Activated CD8-positive, alpha-beta memory T cell treated with anti-CD3 and anti-CD28 coated beads, Interleukin-2, amount 50 U/mL, for 48 hours (primary cell): ENCODE measurements at places on chromosomes 6 and 20.

GRCh38 chr6:161169696-161170095 lies 104.2 kb downstream of the AGPAT4 start:
- DNase-seq, result no peak

DNA sequence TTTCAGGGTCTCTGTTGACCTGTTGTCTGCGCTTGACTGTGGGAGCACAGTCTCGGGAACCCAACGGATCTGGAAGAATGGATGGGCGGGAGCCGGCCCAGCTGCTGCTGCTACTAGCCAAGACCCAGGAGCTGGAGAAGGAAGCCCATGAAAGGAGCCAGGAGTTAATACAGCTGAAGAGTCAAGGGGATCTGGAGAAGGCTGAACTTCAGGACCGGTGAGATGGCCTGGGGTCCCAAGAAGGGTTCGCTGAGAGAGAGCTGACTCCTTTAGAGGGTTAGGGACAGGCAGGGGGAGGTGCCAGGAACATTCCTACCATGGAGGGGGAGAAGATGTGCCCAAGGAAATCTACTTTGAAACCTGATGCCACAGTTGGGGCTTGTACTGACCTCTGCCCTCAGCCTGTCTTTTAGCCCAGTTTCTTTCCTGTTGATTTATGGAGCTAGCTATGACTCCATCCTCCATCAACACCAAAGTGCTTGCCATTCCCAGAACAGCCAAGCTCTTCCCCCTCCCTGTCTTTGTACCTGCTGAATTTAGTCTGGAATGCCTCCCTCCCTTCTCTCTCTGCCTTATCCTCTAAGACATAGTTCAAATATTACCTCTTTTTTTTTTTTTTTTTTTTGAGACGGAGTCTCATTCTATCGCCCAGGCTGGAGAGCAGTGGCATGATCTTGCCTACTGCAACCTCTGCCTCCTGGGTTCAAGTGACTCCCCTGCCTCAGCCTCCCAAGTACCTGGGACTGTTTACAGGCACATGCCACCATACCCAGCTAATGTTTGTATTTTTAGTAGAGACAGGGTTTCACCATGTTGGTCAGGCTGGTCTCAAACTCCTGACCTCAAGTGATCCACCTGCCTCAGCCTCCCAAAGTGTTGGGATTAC lies 12.2 kb downstream of the CEP250 start:
- no peak for DNase-seq

DNA sequence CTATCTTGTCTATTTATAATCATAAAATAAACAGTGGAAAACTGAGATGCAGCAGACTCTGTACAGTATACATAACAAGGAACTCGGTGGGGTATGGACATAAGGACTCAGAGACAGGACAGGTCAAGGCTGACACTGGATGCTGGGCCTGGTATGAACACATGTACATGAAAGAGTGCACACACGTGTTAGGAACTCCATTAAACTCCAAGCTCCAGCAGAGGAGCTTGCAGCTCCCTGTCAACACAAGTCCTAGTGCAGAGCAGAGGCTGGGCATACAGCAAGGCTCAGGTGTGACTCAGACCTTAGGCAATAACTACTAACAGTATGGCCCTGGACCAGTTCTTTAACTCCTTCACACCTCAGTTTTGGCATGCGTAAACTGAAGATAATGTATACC lies 17.1 kb downstream of the NAPB start:
- no peak for DNase-seq

- no peak for DNase-seq
These were observed 10.9 kb downstream of the ECHDC1 start for GRCh38 chr6:127332383-127332961.

DNA sequence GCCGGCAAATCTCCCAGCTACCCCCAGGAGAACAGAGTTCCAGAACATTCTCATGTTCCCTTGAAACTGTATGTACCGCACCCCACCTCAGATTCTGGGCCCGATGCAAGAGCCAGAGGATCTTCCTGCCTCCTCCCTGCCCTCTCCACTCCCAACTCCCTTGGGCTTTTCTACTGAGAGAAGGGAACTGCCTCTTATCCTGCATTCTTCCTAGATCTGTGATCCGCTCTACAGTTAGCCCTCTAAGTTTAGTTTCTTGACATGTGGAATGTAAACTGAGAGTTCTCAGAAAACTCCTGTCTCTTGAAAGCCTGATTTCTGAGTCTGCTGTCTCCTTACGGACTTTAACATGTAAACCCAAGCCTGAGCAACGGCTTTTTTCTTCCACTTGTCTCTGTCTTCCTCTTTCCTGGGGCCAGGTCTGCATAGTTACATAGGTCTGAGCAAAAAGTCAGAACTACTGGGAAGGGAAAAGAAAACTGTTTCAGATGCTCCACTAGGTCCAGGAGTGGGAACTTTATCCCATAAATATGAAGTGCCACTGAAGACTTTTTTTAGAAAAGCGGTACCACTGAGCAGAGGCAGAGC lies 86.5 kb upstream of the TNFAIP3 start:
- DNase-seq, result no peak

DNA sequence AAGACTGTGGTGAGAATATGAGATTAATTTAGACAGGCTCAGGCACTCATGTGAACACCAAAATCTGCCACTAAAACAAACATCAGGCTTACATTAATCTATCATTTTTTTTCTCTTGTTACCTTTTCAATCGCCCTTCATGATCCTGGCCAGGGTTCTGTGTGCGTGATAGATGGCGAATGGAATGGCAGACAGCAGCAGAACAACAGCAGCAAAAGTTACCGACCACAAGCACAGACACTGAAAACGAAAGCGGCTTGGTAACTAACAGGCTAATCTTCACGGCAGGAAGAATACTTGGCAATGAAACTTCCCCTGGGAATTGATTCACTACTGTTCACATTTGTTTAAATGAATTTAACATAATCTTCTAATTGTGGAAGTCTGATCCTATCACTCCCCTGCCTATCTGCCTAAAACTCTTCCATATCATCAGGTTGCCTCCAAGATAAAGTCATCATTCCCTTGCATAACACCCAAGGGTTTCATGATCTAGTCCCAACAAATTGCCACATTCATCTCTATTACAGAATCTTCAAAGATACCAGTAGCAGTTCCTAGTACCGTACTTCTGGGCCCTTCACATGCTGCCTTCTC lies 28.7 kb downstream of the PTPRK start:
- no peak for DNase-seq

DNA sequence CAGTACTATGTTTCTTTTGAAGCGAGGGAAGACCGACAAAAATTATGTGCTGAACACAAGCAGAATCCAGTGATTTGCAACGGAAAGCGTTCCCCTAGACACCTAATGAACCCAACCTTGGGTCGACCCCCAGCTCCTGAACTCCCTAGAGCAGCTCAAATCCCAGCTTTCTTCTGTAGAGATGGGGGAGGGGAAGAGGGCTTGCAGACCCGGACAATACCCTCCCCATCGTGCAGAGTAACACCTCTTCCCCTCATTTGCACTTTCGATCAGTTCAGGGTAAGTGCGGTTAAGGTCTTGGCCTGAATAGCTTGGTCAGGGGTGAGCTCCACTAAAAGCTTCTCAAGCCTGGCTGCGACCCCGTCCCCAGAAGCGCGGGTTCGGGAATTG lies 404 bp downstream of the CEP162 start:
- peak; percentile 51 for DNase-seq

DNA sequence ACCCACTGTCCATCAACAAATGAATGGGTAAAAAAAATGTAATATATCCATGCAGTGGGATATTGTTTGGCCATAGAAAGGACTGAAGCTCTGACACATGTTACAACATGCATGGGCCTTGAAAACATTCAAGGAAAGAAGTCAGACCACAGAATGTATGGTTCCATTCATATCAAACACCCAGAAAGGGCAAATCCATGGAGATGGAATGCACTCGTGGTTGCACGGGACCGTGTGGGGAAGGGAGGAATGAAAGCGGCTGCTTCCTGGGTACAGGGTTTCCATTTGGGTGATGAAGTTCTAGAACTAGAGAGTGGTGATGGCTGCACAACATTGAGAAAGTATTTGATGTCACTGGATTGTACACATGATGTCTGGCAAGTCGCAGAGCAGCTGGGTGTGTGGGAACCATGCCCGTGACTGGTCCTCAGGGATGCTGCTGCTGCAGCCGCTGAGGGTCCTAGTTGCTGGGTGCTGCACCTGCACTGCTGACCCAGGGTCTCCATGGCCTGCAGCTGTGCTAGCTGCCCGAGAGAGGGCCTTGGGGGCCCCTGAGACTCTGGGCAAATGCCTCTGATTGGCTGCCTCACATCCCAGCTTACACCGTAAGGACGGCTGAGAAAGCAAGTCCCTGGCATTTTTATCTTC lies 220.3 kb downstream of the NRN1 start:
- no peak for DNase-seq

DNA sequence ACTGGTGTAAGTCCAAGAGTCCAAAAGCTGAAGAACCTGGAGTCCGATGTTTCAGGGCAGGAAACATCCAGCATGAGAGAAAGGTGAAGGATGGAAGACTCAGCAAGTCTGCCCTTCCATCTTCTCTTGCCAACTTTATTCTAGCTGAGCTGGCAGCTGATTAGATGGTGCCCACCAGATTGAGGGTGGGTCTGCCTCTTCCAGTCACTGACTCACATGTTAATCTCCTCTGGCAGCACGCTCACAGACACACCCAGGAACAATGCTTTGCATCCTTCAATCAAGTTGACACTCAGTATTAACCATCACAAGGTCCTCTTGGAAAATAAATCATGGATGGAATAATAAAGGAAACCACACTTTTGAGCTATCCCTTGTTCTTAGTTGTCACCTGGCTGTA lies 121.2 kb downstream of the MAP3K7 start:
- DNase-seq, result no peak

DNA sequence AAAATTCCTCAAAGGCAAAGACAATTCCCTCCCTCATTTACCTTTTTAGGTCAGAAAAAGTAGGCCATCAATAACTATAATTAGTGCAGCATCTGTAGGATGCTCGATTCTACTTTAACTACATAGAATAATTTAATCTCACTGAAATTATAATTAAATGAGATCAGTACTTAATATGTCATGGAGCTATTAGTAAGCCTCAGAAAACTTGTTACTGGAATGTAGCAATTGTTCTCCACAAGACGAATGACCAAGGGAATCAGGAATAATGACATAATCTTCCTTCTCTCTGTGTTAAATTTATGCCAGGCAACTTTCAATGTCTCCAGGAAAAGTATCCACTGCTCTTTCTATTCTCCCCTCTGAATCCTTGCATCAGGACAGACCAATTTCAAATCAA lies 34.1 kb downstream of the SESN1 start:
- no peak for DNase-seq

GRCh38 chr20:3927486-3928291 lies 38.5 kb downstream of the PANK2 start:
- no peak for DNase-seq

- DNase-seq, result no peak
These were observed 46.1 kb downstream of the PRKN start for GRCh38 chr6:162681447-162681846.

DNA sequence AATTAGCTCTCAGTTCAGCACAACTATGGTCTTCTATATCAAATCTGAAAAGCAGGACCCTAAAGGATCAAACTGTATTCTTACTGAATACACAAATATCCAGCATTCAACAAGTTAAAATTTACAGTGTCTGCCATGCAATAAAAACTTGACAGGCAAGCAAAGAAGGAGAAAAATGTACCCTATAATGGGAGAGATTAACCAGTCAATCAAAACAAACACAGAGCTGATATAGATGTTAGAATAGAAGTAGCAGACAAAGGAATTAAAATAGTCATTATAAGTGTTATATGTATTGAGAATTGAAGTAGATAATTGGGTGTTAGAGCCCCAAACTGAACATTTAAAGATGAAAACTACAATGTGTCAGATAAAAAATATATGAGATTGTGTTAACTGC lies 914.9 kb downstream of the EPHA7 start:
- no peak for DNase-seq

- DNase-seq, result no peak
These were observed 39.3 kb downstream of the VAPB start for GRCh38 chr20:58428364-58428763.

GRCh38 chr6:43843669-43844171 lies 73.7 kb downstream of the VEGFA start:
- DNase-seq, result no peak

DNA sequence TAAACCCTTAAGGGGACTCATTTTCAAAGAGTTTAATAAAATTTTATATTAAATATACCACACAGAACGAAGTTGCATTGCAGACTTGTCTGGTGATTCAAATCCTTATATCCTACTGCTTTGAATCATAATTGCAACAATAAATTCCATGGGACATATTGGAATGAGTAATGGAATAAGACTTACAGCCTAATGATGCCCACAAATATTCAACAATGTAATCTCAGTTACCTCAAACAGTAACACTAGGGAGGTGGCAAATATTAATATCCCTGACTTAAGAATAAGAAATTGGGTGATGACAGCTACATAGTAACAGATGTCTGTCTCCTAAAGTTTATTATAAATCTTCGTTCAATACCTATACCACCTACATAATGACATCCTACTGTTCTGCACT lies 52.6 kb downstream of the BMP5 start:
- DNase-seq, result no peak

- no peak for DNase-seq
These were observed 23.8 kb downstream of the IYD start for GRCh38 chr6:150392452-150393220.

DNA sequence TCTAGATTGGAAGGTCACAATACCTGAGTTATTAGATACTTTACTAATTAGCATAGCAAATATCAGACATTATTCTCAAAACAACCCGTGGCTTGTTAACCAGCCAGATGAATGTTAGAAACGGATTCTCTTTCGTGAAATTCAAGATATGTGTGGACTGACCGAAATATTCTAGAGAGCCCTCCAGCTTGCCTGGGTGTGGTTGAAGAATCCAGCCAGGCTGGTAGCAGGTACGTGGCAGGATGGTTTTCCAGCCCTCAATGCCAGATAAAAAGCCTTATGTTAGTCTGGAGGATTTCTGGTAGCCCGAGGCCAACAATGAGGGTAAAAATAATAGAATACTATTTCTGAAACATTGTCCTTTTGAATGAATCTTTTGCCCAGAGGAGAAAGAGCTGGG lies 19.3 kb downstream of the ECT2L start:
- no peak for DNase-seq

DNA sequence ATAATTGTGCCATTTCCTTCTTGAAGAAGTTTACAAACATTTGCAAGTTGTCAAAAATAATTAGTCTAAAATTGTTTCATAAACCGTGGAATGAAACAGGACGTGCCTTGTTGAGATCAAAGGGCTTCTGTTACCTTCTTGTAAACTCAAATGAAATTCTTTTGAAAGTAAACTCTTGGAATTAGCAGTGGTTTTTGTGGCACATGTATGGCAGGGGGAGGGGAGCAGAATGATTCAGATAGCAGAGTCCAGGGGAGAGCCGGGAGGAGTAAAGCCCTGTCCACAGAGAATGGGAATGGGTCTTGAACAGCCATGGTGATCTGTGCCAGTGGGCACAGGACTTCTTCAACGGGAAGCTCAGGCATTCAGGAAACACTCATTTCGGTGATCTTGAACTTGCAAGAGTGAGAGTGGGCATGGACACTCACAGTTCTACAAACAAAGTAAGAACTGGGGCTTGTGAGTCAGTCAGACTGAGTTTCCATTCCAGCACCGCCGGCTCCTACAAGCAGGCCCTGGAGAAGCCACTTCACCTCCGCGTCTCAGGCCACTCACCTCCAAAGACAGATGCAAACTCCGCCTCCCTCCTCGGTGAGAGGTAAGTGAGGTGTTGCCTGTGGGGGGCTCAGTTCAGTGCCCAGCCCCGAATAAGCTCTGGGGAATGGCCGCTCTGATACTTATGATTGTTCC lies 143.1 kb downstream of the CDH26 start:
- DNase-seq, result no peak

GRCh38 chr20:35979544-35979943 lies 11.2 kb downstream of the CNBD2 start:
- no peak for DNase-seq

- no peak for DNase-seq
These were observed 43.6 kb upstream of the PHACTR3 start for GRCh38 chr20:59560588-59561227.

GRCh38 chr6:122347751-122348150 lies 51.7 kb upstream of the HSF2 start:
- DNase-seq, result no peak
